ENCODE measurements at places on chromosomes 4 and X.
A peak's percentile ranks its signal among the peaks of the same experiment; 100 is the strongest.

- no peak for DNase-seq
Observed at GRCh38 chr4:93731456-93731855, 97.1 kb upstream of the ATOH1 start.

- DNase-seq = peak; percentile 3
Observed at GRCh38 chrX:132071254-132071653, 48.2 kb downstream of the STK26 start.

GRCh38 chr4:70544279-70544868 is 26.0 kb downstream of the AMTN start:
- no peak for DNase-seq

DNA sequence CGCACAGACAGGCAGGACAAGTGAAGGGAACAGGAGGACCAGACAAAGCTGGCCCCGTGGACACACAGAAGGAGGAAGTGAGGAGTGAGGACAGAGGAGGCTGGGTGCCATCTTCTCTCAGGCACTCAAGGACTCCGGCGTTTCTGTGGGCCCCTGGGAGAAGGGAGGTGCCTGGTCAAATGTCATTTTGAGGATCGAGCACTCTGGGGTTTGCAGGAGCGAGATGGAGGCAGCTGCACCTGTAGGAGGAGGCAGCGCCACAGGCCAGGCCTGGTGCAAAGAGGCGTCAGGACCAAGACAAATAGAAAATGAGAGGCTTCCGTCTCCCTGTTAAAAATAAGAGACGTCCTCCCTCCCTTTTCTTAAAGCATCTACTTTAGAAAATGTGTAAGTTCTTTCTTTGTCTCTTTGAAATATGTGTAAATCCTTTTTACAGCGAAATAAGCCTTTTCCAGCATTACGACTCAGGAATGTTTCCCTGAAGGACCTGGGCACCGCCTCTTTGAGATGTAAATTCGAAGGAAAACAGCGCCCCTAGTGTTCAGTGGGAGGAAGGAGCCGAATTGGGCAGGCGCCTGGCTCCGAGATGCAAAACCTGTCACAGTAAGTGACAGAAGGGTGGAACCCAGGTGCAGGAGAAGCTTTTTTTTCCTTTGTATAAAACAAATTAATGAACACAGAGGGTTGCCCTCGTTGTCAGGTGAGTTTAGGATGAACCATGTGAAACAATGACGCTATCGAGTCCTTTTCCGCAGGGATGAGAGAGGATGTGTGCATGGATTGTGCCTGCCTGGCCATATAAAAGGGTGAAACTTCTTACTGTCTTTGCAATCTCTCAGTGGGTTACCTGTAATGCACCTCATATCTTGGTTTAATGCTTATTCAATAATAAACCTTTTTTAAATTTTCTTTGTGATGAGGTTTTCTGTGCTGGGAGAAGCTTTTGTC is 1.4 kb upstream of the C4orf50 start:
- DNase-seq = no peak

- DNase-seq = no peak
Observed at GRCh38 chrX:114842181-114842580, 175.2 kb downstream of the IL13RA2 start.

DNA sequence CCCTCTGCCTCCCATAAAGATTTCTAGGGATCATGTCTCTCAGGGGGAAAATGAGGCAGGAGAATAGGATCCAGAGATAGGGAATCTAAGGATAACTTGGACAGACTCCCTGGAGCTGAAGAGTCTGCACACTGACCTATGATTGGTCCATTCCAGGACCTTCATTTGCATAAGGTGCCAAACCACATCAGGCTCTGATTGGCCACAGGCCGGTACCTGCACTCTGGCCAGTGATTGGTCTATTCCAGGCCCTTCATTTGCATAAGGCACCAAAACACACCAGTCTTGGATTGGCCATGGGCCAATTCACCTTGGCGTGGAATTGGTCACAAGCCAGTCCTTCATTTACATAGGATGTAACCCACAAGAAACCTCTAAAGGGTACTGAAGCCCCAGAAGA is 4.0 kb upstream of the HERC5 start:
- no peak for DNase-seq

DNA sequence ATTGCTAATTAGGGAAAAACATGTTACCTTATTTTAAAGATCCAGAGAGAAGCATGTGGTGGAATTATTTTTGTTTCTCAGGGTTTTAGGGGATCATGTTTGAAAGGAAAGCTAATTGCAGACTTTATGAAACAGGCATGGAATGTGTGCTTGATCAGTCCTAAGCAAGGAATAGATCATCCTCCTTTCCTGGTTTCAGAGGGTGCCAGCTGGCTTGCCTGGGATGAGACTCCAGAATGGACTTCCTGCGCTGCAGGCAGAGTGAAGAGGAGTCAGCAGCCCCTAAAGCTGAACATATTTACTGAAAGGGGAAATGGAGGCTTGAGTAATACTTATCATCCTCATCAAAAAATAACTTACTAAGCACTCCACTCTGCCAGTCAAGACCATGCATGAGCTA is 13.3 kb downstream of the FGF5 start:
- DNase-seq = no peak

DNA sequence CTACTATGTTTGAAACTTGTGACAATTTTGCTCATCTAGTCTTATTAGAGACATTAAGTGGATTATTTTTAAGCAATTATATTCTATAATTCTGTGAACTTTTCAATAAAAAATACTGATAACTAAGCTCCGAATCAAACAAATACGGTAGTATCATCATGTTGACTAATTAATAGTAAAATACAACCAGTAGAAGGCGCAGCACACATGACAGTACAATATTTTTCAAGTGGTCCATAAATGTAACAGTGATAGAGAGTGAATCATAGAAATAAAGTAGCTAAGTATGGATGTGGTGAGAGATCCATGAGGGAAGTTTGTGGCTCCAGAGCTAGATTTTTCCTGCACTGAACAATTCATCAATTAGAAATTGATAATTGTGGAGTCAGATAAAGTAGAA is 666.2 kb downstream of the KCTD8 start:
- DNase-seq = no peak

All from AG09309 (cell line).